ENCODE measurements at places on chromosomes 12 and 14.

DNA sequence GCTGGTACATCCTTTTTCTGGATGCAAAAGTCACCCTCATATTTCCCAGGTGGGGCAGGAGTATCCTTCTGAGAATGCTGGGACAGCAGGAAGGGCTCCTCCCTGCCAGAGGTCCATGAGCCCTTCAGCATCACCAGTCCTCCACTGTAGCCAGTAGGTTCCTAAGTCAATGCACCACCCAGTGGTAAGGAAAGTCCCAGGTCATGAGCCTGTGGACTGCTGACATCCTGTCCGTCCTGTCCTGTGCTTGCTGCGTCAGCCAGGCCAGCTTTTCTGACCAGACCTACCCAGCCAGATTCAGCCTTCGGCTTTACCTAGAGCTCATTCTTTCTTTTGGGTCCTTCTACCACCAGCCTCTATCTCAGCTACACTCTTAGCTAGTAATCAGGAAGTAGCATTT lies 23.0 kb upstream of the ACTN1 start:
- no peak for DNase-seq

DNA sequence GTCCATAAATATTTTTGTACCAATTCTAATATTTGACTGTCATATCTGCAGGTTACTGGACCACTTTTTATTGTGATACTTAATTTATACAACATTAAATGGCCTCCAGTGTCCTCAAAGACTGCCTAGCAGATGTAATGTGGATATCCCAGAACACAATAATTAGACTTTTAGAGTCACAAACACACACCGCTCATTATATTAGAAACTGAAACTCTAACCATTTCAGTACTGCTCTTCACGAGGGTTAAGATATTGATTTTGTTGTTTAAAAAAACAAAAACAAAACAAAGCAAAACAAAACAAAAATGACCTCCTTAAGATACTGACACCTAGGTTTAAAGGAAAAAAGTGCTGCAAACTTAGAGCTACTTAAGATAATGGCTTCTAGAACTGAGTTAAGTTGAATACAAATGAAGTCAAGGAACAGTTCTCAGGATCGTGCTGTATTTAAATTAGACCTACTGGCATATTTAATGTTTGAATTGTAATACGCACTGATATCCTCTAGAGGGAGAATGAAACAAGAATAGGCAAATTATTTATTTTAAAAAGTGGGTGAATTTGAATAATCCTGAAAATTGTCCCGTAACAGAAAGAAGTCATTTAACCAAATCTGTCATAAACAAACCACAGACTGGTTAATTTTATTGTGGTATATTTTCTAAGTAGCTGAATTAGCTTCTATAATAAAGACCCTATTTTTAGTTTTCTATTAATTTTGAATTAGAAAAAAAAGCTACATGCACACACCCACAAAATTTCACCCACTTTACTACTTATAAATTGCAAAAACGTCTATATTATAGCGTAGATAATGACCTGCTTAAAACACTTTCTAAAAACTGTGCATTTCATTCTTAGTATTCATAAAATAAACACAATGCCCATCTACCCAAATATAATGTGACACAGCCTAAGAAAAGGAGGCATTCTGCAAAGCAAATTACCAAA lies 395.2 kb upstream of the DCN start:
- DNase-seq = no peak

DNA sequence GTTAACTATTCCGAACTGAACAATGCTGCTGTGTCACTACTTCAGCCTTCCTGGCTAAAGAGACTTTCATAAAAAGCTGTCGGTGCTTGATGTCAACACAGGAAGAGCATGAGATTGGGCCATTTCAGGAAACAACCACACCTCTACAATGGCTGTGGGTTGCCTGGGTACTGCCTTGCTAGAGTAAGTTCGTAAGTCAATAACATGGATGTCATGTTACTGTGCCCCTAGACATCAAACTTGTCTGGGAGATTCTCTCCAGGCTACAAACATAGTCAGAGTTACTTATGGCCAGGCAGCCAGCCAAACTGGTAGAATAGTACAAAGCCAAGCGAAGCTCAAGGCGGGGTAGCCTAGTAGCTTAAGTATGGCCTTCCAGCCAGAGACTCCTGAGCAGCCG lies 23.1 kb downstream of the MAX start:
- no peak for DNase-seq

DNA sequence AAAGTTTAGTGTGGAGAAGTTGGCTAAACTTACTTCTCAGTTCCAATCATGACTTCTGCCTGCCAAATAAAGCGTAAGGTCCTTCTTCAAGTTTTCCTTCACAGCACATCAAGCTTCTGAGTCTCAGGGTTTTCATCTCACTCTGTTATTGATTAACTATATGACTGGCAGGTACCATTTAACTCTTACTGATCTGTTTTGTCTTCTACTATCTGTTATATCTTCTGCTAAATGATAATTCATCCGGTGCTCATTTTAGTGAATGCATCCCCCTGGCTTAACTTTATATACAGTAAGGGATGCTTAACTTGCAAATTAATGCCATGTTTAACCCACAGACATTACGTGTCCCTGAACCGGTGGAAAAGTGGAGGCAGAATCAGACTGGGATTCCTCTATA lies 20.7 kb downstream of the LGR5 start:
- no peak for DNase-seq

- no peak for DNase-seq
Observed at GRCh38 chr14:64215978-64216377, 78.2 kb downstream of the ESR2 start.

DNA sequence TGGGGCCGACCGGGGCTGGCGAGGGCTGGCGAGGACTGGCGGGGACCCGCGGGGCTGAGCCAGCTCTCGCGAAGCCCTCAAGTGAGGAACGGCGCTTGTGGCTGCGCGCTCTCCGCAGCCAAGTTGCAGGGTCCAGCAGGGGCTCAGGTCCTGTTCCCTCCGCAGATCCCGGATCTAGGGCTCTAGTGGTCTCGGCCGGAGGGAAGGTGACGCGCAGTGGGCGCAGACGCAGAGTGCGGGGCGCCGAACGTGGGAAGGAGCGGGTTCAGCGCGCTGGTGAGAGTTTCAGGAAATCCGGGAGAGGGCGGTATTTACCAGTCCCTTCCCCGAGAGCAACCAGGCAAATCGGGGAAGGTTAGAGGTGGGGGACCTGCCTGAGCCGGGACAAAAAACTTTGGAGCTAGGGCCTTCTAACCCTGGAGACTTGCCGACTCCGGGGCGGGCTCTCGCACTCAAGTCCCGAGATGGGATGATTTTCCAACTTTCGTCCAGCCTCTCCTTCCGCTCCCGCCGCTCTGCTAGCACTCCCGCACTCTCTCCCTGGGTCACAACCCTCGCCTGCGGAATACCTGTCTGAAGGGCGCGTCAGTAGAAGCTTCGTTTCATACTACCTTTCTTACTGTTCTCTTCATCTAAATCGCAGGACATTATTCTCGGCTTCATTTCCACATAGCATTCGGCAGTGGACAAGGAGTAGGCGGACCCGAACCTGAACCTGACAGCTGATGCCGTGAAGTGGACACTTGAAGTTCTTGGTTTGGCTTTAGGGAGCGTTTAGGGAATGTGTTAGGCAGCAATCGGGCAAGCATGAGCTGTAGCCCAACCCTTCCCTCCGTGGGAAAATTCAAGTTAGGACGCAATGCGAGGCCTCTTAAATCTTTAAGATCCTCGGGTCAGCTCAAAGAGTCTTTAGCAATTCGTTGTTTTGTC lies 13.6 kb upstream of the PAX9 start:
- no peak for DNase-seq

DNA sequence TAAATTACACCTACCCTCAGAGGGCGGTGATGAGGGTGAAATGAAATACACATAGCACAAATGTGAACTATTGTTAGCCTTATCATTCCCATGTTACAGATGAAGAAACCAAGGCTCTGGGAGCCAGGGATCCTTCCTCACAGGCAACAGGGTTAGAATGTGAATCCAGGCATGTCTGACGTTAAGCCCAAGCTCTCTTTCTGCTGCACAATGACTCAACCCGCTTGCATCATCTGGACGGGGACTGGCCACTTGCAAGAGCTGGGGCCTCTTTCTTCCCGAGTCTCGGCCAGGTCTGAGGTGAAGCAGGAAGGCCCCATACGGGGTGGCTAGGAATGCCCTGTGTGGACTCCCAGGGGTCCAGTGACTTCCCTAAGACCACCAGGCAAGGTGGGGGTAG lies 105.2 kb downstream of the RBM19 start:
- DNase-seq = no peak

DNA sequence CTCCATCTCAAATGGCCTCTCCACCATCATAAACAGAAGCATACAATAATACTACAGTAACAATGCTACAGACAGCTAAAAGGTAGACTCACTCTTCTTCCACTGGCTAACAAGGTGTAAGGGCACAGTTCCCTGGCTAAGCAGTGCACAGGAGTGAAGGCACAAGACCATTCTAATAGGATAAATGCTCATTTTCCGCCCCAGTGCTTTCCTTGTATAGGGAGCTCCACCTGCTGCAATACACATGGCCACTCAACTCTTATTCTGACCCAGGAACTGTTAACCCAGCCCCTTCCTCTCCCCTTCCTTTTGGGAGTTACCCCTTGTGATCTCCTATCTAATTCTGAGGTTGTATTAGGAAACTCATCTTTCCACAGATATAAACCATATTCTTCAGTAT lies 124.6 kb downstream of the KCNK10 start:
- DNase-seq = no peak

DNA sequence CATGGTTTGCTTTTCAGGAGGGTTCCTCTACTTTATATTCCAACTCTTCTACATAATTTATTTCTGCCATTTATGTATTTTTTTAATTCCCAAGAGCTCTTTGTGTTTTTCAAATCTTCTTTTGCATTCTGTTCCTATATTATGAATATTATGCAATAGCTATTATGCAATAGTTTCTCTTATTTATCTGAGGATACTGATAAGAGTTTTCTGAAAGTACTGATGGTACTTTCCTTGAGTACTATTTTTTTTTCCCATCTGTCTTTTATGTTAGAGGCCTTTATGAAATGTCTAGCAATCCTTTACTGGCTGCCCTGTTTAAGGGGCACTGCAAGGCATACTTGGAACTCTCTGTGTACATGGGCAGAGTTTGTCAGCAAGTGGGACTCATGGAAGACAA lies 93.4 kb downstream of the SLC41A2 start:
- DNase-seq = no peak

- DNase-seq = no peak
Observed at GRCh38 chr14:81415781-81416180, 15.7 kb upstream of the STON2 start.

DNA sequence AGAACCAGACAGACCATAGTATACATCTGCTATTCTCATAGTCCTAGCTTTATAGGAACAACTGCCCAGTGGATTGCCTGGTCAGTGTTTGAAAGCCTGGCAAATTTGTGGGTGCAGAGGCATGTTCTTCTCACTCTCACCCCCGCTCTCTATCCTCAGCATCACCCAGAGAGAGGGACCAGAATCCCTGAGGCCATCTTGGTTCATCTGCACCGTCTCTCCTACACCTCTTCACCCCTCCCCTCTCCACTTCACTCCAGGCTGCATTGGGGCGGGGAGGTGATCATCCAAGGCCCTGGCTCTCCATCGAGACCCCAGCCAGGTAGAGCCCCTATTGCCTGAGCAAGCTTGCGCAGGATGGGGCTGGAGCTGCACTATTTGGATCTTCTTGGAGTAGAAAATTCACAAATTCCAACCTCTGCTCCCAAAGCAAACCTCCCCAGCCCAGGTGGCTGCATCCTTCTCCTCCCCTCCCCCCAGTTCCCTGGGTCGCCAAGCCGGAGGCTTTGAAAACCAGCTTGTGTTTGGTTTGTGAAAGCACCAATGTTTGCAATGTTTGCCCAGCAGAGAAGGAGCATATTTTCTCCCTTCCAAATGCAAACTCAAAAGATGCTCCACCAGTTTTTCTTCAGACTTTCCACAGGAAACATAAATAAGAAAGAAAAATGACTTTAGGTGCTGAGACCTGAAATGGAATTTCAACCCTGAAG lies 18.6 kb upstream of the COL2A1 start:
- DNase-seq = no peak

DNA sequence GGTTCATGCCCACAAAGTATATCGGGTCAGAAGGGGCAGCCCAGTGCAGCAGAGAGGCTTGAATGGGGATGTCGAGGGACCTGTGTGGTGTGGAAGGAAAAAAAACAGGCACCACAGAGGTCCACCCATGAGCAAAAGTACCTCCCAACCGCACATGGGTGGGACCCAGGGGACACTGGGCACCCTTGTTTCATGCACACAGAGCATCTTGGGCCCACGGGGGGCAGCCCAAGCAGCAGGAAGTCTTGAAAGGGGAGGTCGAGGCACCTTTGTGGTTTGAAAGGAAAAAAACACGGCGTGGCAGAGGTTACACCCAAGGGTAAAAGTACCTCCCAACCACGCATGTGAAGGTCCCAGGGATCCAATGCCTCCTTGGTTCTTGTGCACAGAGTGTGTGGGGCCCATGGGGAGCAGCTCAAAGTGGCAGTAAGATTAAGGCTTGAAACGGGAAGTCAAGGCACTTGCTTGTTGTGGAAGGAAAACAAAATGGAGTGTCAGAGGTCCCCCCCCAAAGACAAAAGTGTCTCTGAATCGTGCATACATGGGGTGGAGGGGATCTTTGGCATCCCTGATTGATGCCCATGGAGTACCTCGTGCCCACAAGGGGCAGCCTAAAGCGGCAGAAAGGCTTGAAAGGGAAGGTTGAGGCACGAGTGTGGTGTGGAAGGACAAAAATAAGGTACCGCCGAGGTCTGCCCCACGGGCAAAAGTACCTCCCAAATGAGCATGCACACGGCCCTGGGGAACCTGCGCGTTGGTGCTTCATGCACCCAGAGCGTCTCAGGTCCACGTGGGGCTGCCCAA lies 575.5 kb downstream of the ALG10 start:
- no peak for DNase-seq

DNA sequence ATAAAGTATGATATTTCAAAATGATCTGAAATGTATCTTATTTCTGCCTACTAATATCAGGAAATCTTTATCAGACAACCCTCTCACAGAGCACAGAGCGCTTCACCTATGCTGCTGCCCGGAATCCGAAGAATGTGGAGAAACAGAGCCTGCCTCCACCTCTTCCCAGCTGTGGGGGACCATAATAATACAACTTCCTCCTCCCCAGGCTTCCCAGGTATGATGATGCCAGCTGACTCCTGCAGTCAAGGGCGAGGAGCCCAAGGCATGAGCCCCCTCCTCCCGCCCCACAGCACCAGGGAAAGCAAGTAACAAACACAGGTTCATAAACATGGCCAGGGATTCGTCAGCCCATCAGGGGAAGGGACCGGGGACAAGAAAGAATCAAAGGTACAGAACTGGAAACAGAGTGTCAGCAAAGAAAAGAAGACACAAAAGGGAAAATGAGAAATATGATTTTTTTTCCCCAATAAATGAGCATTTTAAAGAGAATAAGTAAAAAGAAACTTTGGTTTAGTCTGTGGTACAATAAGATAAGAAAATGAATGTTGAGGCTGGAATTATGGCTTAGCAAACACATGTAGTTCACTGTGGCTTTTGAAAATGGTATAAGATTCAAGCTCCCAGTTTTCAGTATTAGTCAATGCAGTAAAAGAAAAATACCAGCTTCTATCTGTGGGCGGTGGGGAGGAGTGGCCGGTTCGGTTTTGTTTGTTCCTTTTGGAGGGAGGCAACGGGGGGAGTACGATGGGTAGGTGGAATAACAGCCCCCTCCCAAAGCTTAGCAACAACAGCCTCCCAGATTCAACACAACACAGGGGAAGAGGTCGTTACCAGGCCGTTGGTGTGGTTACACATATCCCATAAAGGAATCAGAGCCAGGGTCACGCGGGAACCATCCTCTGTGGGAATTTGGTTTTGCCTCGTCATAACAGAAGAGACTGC lies 68.3 kb downstream of the SETD3 start:
- DNase-seq = no peak

- no peak for DNase-seq
Observed at GRCh38 chr12:43147878-43148277, 404.1 kb downstream of the ADAMTS20 start.

- no peak for DNase-seq
Observed at GRCh38 chr12:124872068-124872719, 8.5 kb upstream of the SCARB1 start.

- DNase-seq = no peak
Observed at GRCh38 chr12:82595941-82596340, 90.8 kb upstream of the TMTC2 start.

Measured in cortex of kidney (tissue), 1 donor.